HEK293T (cell line): ENCODE measurements at places on chromosomes 11 and 22.

GRCh38 chr11:19952116-19952605 lies 208.1 kb downstream of the DBX1 start:
- no peak for DNase-seq

DNA sequence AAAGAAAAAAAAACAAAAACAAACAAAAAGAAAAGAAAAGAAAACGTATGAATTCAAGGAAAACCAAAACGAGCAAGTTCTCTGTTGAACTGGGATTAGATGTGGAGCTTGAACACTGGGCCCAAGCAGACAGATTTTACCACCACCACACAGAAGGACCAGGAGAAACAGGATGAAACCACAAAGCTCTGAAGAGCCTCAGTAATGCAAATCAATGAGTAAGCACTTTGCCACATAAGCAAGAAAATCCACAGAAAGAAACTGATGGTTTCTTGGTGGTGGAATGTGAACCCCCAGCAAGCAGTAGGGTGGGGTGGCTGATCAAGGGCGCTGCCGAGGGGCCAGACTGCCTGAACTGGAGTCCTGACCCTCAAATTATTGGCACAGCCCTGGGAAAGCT lies 50.9 kb upstream of the NFRKB start:
- no peak for DNase-seq

DNA sequence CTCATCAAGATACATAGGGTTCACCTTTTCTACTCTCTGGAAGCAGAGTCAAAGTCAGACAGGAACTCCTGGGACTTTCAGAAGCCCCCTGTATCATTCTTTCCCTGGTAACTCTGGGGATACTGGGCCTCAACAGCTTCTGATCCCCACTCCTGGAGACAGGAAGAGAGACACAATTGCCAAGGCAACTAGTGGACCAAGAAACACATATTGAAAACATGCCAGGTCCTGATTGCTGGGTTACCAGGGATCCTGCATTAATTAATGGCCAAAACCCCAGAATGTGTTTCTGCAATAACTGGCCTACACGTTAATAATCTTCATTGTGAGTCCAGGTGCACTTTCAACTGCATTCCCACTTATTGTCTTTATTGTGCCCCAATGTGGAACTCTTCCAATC lies 260.8 kb upstream of the POU2AF2 start:
- no peak for DNase-seq

DNA sequence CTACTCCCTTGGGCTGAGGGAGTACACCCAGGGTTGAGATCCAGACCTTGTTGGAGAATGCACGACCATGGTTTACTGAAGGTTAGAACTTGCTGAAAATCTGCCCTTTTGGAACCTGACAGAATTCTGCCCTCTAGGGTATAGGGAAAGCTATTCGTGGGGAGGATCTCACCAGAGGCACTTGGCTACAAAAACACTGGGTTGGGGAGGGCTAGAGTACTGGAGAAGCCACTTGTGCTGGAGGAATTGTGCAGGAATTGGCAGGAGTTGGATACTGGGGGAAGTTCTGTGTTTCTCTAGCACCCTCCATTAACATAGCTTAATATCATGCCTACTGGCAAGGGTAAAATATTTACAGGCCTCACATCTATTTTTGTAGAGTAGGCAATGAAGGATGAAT lies 55.8 kb downstream of the PPME1 start:
- DNase-seq, result no peak

- DNase-seq, result no peak
Observed at GRCh38 chr22:38303974-38304373, 13.3 kb downstream of the CSNK1E start.

- DNase-seq, result no peak
Observed at GRCh38 chr11:131916638-131917037, 546.2 kb downstream of the NTM start.

- DNase-seq, result no peak
Observed at GRCh38 chr11:133553885-133554740, 21.8 kb upstream of the OPCML start.

- DNase-seq, result no peak
Observed at GRCh38 chr11:88305430-88305829, 32.1 kb downstream of the CTSC start.

- DNase-seq, result no peak
Observed at GRCh38 chr11:126147208-126148111, 64.0 kb downstream of the RPUSD4 start.

GRCh38 chr11:78027759-78028158 lies 4.7 kb upstream of the KCTD14 start:
- DNase-seq, result no peak

DNA sequence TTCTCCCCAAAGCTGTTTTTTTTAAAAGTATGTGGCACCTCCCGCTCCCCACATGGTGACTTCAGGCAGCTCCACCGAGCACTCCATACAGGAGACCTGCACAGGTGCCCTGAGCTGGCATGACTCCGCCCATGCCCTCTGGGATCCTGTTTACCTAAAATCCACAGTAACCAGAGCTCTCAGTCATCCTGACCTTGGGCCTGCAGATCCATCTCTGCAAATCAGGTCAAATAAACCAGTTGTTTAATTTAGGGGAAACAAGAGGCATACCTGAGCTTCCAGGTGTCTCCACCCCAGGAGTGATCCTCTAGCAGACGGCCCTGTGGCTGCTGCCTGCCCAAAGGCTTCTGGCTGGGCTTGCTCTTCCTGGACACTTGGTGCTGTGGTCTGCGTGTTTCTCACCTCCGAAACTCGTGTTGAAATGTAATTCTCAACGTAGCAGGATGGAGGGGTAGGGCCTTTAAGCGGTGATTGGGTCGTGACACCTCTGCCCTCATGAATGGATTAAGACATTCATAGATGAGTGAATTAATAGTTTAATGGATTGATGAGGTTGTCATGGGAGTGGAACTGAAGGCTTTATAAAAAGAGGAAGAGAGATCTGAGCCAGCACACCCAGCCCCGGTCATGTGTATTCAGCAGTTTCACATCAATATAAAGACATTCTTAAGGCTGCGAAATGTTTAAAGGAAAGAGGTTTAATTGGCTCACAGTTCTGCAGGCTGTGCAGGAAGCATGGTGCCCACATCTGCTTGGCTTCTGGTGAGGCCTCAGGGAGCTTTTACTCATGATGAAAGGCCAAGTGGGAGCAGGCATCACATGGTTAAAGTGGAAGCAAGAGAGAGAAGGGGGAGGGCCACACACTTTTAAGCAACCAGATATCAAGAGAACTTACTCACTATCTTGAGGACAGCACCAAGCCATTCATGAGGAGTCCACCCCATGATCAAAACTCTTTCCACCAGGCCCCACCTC lies 34.1 kb downstream of the LINC01488 start:
- no peak for DNase-seq

- DNase-seq, result no peak
Observed at GRCh38 chr11:115384236-115384635, 120.0 kb downstream of the CADM1 start.

DNA sequence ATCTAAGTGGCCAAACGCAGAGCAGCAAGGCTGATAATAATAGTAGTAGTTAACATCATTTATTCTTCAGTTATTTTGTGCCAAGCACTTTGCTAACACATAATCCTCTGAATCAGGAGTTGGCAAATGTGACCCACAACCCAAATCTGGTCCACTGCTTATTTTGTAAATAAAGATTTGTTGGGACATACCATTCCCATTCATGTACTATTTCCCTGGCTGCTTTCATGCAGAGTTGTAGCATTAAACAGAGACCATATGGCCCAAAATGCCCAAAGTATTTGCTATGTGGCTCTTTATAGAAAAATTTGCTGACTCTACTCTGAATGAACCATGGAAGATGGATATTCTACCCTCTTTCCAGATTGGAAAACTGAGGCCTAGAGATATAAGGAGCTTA lies 50.3 kb downstream of the COMMD9 start:
- DNase-seq, result no peak

DNA sequence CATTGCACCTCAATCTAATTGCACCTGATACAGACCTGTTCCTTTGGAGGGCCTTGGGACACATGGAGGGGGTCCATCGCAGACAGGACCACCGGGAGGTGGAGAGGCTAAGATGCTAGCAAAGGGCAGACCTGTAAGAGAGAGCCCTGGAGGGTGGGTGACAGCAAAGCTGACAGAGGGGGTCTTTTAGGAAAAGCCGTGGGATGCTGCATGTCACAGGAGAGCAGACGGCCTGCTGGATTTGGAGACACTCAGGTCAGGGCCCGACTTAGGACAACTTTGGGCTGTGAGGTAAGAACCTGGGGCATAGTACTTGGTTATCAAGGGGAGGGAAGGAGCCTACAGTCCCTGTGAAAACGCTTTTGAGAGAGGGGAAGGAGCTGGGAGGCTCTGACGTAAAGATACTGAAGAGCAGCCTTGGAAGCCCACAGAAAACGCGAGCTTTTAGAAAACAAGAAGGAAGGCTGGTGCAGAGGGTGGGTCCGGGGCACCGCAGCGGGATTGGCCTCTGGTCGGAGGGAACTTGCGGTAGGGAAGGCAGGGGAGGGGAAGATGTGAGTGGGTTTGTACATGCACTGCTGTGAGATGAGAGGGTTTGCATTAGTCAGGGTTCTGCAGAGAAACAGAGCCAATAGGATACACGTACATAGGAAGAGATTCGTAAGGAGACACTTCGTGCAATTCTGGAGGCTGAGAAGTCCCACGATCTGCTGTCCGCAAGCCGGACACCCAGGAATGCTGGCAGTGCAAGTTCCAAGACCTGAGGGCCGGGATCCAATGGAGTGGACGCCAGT lies 868.5 kb downstream of the TBC1D22A start:
- no peak for DNase-seq

DNA sequence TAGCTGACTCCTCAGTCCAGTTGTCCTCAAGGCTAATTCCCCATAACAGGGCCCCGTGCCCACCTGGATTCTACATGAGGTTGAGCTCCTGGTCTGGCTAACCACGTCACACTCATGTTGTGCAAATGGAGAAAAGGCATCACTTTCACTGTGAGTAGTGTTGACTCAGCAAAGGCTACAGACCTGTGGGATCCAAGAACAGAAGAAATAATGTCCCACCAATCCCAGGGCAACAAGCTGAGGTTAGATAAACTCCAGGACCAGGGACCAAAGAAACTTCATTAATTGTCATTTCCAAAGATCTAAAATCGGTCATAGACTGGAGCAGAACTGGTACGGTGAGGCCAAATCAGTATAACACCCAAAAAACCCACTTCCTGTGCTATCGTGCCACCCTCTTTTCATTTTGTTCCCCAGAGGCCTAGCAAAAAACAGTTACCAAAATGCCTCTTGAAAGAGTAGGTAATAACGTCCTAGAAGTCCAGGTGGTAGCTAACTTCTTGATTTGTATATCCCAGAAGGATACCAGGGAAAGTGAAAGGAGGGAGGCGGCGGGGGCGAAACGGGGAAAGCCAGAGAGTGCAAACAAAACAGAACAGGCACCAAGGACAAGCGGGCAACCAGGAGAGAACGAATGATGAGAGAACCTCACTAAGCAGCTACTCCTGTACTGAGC lies 1.4 kb downstream of the PCSK7 start:
- DNase-seq, result no peak

DNA sequence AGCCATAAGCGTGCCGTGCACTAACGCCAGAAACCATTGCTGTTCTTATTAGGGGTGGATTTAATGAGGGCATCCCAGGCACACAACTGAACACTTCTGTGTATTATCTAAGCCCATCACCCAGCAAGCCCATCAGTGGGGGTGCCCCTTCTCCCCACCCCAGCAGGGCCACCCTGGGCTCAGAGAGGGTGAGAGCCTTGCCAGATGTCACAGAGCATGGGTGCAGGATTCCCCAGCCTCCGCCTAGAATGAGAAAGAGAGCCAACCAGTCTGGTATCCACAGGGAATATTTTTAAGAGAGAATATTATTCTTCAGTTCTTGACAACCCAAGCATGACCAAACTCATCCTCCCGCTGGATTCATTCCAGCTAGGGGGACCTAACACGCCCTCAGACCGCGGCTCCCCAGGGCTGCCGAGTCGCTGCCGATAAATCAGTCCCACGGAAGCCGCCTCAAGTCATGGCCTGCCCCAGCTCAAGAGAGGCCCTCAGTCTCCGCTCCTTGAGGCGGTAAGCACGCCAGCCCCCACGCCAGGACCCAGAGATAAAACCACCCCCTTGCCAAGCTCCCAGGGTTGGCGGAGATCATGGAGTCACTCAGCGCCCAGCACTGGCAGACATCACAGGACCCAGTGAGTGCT lies 47.2 kb downstream of the MN1 start:
- DNase-seq, result no peak

DNA sequence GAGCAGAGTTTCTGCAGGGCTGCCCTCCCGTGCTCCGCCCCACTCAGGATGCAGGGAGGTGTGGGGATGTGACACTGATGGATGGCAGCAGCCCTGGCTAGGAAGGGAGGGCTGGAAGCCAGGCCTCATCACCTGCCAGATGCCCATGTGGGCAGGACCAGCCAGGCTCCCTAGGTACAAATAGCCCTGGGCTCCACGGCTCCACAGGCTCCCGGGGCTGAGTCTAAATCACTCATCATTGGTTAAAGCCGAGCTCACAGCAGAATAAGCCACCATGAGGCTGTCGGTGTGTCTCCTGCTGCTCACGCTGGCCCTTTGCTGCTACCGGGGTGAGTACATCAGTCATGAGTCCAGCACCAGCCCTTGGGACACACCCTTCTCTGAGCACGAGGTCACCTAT lies at the start of gene SCGB1D1:
TSS of gene SCGB1D1 (plus strand) at position 206 of the 400 bp plus-strand sequence. CDS start at position 275, 69 bp downstream.
- DNase-seq, result no peak

DNA sequence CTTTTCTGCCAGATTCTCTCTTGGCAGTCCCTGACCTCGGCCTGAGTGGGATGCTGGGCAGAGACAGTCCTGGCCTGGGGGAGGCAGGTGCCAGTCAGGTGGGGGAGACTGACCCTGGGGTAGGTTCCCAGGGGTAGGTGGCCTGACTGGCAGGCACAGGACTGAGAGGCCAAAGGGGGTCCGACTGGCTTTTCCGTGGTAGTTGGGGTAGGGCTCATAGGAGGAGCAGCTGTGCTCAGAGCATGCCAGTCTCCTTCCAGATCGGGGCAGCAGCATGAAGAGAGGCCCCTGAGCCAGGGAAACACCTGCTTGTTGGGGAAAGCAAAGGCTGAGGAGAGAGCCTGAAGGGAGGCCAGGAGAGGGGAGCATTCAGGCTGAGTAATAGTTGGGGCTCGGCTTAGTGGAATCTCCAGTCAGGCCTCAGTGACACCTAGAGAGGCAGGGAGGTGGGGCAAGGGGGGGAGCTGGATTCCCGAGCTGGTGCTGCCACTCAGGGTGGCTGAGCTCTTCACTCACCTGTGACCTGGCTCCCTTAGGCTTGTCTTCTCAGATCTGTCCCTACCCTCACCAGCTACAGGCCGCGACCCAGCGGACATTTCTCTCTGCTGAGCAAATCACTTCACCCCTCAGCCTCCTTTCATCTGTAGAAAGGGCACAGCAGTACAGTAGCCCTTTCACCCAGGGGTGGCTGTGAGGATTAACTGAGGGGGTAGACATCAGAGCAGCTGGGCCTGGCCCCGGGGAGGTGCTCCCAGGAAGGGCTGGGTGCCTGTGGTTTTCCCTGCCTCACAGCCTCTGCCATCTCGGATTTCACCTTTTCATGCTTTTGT lies 26.2 kb downstream of the MCM5 start:
- DNase-seq, result no peak

- no peak for DNase-seq
Observed at GRCh38 chr11:72179049-72179803, 12.7 kb upstream of the FOLR1 start.

GRCh38 chr22:38623351-38623750 lies 32.8 kb downstream of the FAM227A start:
- DNase-seq, result no peak

- DNase-seq, result no peak
Observed at GRCh38 chr11:62431171-62431901, 12.5 kb downstream of the SCGB1A1 start.
